Lower lobe of right lung (tissue), 2 donors: ENCODE measurements at places on chromosomes 2 and 18. TPM values are rescaled to one million over a fixed set of nuclear protein-coding genes. Genes with fewer than 3 reads are reported as not detected.

Gene HOXD9
- 0.86 TPM for total RNA-seq

Gene ZSWIM2
- total RNA-seq = not detected

DNA sequence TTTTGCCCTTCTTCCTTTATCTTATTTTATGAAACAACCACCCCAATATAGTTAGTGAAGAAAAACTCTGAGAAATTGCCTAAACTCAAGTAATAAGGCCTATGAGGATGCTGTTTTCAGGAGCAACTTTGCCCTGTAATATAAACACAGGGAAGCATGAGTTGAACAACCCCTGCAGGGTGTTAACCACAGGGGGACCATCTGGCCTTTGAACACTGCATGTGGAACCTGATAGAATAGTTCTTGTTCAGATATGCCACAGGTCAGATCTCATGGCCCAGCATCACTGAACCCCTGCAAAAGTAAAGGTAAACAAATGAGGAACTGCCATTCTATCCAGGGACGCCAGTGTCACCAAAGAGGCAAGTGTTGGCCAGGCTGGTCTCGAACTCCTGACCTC, 82.6 kb downstream of the MAPK4 start:
- DNase-seq = no peak

DNA sequence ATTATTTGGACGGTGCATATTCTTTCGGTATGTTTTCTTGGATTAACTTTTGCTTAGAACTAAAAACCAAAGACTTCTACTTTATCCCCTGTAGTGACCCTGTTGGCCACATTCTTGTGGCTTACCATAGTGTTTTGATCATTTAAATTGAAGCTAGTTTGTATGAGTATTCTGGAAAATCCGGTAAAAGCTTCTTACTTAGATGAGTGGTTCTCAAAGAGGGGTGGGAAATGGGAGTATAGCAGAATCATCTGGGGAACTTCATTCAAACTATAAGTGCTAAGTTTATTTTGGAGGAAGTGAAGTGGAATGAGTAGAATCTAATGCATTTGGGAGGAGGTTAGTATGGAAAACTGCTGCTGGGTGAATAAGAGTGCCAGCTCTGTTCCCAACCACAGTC, 3.8 kb downstream of the PPP1CB start:
- DNase-seq = no peak

DNA sequence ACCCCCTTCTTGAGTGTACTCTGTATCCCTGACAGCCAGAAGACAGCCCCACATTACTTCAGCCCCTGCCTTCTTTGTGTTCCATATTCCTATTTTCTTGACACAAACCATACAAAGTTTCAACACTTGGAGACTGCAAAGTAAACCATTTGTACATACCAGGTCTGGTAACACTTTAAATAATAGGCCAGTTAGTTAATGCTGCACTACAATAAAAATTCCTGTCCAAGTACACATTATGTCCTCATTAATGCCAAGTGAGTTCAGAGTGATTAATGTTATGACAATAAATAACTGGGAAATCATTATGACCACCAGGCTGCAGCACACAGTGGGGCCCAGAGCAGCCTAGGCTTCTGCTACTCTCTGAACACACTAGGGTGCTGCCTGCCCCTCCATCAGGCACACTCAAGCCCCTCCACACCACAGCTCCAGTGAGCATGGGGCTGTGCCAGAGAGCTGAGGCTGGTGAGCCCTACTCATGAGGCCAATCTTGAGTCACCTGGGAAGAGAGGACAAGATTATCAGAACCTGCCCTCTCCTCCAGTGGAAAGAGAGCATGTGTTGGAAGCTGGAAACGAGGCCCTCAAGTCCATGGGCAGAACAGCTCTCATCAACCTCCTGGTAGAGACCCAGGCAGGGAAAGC, 138.7 kb downstream of the TTC32 start:
- DNase-seq = no peak

DNA sequence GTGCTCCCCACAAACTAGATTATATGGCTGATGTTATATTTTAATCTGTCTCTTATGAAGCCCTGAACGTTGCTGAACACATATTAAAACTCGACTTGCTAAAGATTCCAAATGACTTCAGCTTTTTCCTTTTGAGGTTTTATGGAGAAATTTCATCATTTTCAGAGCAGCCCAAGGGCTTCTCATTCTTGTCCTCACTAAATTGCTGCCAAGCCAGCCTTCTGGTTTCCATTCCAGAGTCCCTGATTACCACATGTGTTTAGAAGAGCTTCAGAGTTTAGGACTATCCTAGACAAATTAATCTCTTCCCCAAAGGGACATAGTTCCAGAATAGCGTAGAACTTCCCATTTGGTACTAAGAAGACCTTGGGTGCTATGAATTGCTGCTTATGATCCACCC, 77.8 kb upstream of the CCDC195 start:
- DNase-seq = no peak
